ENCODE measurements at places on chromosomes 12 and 14.

DNA sequence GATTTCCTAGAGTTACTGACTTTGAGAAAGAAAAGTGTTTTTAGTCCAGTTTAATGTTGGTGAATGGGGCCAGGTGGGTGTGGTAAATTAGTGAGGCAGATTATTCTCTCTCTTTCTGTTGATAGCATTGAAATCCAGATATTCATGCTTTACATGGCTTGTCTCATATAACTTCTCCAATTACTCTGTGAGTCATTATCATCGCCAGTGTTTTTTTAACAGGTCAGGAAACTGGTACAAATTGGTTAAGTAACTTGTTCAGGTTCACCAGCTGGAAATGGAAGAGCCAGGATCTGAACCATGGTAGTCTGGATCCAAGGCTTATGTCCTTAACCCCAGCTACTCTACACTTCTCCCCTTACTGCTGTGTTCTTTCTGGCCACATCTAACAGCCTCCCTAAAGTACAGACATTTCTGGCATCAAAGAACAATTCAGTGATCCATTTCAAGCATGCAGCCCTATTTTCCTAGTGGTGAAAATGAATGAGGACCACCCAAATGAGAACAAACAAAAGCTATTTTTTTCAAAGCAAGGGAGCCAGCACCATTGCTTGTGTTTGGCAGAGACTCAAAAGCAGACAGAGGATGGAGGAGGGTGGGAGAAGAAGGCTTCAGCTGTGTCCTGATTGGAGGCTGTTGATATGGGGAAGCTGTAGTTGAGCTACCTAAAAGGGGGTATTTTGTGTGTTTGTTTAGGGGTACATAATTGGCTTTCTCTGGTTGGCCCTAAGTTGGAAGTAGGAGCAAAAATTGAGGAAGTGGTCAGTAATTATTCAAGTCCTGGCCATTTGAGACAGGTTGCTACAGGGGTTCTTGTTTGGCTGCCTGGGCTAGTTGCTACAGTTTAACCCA is 1.7 kb downstream of the IRAK3 start:
- DNase-seq: peak; percentile 44

GRCh38 chr12:128111951-128112350 is 155.0 kb upstream of the TMEM132C start:
- no peak for DNase-seq

DNA sequence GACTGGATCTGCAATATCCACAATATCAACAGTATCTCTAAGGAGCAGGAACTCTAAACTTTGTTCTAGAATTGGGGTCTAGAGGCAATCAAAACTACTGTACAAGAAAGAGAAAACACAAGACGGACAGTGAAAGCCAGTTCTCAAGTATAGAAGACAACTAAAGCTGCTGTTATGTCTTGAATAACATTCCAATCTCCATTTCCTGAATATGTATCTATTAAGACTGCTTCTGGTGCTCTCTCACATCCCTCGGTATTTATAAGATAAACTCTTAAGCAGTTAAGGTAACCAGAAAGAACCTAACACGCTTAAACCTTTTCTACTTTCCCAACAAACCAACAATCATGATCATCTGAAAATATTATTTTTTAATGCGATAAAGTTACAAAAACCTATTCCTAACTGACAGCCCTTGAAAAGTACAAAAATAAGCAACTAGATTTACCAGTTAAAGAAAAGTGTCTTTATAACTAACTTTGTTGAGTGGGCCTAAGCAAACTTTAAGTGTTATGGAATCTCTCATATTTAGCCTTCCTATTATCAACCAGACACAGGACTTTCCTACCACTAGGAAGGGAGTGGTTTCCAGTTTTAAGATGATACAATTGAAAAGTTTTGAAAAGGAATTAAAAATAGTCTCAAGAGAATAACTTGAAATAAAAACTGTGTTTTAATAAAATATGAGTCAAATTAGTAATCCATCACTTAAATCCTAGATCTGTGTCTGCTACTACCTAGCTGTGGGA is 30.7 kb downstream of the NUMB start:
- DNase-seq: no peak

DNA sequence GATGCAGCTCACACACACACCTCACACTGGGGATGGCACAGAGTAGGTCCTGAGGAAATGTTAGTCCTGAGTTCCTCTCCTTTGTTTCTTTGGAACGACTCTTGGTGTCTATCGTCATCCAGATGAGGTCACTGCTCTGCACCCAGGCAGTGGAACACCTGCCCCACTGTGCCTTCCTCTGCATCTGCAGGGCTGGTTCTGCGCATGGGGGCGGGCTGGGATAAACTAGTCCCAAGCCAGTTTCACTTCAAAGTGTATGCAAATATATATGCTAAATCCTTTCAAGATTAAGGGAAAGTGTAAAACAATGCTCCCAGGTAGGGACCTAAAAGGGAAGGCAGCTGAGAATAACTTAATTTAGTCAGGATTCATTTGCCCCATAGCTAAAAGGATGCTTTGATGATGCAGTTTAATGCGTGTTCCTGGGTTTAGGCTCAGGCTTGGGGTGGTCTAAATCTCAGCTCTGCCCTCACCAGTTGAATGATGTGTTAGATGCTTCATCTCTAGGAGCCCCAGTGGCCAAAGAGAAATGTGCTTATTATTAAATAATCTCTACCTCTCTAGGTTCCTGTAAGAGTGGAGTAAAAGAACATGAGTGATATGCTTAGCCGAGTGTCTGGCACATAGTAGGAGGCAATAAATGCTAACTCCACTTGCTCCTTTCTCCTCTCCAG is 47.1 kb upstream of the OVCH1 start:
- DNase-seq: no peak

GRCh38 chr12:69684466-69684865 is 14.6 kb downstream of the BEST3 start:
- DNase-seq: no peak

GRCh38 chr12:103050273-103050672 is 92.8 kb downstream of the ASCL1 start:
- no peak for DNase-seq

GRCh38 chr12:124631681-124632256 is 64.4 kb upstream of the NCOR2 start:
- no peak for DNase-seq

DNA sequence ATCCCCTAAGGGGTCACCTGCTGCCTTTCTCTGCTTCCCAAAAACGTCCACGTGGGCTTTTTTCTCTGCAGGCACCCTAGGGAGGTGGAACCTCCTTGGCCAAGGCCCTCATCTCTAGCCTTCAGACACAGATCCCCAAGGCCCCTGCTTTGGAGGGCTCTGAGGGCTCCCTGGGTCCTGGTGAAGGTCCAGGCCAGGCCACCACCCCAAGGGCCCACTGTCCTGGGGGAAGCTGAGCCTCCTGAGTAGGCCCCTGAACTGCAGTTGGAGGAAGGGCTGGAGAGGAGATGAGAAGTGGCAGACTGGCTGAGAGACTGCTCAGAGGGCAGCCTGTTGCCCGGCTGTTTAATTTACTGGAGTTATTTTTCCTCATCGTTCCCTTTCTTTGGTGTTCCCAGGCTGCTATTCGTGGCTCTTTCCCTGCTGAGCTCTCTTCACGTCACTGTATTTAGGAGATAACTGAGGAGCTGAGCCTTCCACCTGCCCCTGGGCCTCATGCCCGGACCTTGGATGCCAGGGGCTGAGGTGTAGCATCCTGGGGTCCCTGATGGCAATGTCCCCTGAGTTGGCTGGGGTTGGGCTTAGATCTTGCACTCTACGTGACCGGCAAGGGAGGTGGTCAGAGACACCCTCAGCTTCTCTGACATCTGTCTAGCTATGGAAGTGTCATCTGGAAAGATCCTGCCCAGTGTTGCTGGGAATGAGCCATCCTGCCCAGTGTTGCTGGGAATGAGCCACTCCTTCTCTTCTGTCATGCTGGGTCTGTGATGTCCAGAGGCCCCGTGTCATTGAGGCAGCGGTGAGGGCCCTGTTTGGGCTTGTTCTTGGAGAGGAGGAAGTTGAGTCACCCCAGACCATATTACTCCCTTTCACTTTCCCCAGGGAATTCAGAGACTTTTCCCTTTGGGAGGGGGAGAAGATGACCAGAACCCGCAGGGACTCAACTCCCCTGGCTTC is 139.8 kb downstream of the TSPAN9 start:
- DNase-seq: peak; percentile 59

GRCh38 chr12:19645823-19646222 is 206.5 kb downstream of the AEBP2 start:
- no peak for DNase-seq

DNA sequence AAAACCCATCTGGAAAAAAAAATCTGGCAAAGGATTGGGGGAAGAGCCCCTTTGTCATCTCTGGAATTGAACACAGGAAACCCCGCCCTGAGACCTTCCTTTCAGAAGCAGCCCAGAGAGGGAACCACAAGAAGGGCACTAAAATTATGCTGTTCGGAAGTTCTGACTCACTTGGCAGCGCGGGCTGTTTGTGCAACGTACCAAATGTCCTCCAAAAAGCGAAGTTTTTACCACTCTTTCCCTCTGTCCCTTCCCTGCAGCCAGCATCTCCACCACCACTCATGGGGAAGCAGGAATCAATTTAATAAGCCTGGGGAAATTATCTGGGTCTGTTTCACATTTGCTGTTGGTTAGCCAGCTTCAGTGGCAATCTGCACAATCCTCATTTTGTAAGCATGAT is 3.2 kb upstream of the SYNE3 start:
- DNase-seq: peak; percentile 92

GRCh38 chr12:10986812-10987211 is at the start of gene TAS2R50:
TAS2R50 (minus strand) TSS chr12:10986912; CDS start chr12:10986860, 52 bp downstream.
- no peak for DNase-seq

DNA sequence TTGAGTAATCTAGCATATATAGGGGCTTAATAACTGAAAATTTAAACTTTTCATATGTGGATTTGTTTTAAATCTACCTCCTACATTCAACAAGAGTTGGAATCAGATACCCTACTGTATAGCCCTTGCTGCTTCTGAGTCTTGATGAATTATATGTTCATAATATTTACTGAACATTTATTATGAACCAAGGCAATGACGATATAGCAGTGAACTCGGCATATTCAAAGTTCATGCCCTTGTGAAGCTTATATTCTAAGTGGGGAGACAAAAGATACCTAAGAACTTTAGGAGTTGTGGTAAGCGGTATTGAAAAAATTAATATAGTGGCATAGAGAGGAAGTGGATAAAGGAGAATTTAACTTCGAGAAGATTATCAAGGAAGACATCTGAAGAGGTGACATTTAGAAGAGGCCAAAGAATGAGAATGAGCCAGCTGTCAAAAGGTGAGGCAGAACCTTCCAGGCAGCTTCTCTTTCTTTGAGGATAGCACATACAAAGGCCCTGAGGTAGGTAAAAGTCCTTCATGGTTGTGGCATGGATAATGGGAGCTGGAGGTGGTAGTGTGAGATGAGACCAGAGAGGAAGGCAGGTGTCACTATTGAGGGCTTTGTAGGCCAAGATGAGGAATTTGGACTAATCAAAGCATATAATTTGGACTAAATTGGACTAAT is 10.2 kb downstream of the EID3 start:
- DNase-seq: no peak

- DNase-seq: peak; percentile 1
Measured at GRCh38 chr14:35534208-35534872, 376 bp downstream of the INSM2 start.

- peak; percentile 84 for DNase-seq
Measured at GRCh38 chr14:50658203-50658602, 9.9 kb downstream of the SAV1 start.

DNA sequence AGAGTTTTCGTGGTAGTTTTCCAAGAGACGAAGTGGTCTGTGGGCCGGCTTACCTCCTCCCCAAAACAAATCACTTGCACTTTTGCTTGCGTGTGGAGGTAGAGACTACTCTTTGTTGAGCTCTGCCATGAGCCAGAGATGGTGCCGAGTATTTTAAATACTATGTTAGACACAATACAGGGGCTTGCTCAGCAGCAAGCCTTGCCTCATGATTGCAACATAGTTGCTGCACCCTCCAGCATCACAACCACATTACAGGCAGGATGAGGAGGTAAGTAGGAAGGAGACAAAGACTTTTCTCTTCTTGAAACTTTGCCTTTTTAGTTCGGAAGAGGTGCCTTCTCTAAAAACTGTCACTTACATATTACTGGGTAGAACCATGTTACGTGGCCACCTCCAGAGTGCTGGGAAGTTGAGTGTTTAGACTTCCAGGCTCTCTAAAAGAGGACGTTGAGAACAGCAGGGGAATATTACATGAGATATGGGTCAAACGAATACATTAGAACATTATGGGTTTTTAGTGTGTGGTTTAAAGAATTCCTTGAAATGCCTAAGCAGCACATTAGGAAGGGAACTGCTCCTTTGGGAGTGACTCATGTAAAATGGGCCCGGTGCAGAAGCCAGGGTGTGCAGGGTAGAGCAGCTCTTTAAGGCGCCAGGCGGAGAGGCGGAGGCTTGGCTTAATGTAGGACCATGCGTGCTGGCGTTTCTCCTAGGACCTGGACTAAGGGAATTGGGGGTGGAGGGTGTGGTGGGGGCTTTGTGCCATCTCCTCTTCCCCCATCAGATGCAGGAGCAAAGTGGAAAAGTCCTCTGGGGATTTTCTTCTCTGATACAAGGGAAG is 110.6 kb upstream of the PRMT8 start:
- peak; percentile 15 for DNase-seq

- DNase-seq: peak; percentile 81
Measured at GRCh38 chr12:54220092-54220557, 31.3 kb upstream of the SMUG1 start.

DNA sequence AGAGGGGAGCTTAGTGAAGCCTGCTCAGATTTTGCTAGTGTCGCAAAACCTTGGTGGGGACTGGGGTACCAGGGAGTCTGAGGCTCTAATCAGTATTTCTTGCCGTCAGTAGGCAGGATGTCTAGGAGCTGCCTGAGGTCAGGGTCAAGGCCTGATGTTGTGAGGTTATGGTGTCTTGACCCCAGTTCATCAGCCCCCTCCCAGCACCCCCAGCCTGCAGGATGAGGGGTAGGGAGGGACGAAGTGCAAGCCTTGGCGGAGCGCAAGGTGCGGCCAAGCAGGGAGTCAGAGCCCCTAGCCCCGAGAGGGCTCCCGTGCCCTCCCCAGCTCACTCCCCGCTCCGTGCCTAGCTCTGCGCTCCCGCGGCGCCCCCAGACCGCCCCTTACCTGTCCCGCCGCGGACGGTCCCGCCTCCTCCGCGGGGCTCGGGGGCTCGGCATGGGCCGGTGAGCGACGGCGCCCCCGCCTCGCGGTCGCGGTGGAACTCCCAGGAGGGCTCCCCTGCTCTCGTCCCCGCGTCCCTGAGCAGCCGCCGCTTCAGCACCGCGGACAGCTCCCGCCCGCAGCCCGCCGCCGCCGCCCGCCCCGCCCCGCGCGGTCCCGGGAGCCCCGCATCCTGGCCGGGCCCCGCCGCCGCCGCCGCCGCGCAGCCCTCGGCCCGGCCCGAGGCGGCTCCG is 347 bp downstream of the SYNDIG1L start:
- DNase-seq: no peak

DNA sequence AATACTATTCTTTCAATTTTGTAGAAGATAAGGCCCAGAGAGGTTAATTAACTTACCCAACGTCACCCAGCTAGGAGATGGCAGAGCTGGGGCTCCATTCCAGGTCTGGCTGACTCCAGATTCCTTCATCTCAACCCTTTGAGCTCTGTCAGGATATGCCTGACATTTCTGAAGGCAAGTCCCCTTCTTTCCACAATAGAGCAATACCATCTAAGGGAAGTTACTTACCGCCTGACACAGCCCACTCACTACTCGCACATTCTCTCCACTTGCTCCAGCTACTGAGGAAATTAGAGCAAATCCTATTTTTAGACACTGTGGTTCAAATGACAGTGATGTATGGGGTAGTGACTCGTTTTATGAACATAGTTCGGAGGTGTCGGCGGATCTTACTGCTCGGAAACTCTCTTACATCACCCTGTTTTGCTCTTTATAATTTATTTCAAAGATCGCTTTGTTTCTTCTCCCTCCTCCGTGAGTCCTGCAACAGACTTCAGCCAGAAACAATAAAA is 2.0 kb upstream of the WSCD2 start:
- DNase-seq: no peak

Data from fibroblast of the aortic adventitia (primary cell).